ENCODE measurements at places on chromosomes 6 and 20. TPM values are rescaled to one million over a fixed set of nuclear protein-coding genes. Genes with fewer than 3 reads are reported as not detected.

MICB gene
- total RNA-seq = 21.1 TPM

TRIM15 gene
- total RNA-seq = 0.63 TPM

C20orf202 gene
- not detected for total RNA-seq

SLC17A1 gene
- not detected for total RNA-seq

TMEM200A gene
- total RNA-seq = 0.78 TPM

SYNGAP1 gene
- 35.8 TPM for total RNA-seq

HLA-DPA1 gene
- total RNA-seq = 20.9 TPM

SLC22A16 gene
- total RNA-seq = not detected

LY6G6D gene
- total RNA-seq = not detected

KIAA0408 gene
- 6.5 TPM for total RNA-seq

ZNF341 gene
- 5.9 TPM for total RNA-seq

ASIP gene
- not detected for total RNA-seq

GFOD1 gene
- 2.4 TPM for total RNA-seq

FAM83C gene
- not detected for total RNA-seq

PGC gene
- total RNA-seq = not detected

PLEKHG1 gene
- 6.7 TPM for total RNA-seq

TFAP2D gene
- not detected for total RNA-seq

FOXA2 gene
- not detected for total RNA-seq

PSORS1C1 gene
- not detected for total RNA-seq

PBX2 gene
- 65.9 TPM for total RNA-seq

FAM162B gene
- total RNA-seq = not detected

BPI gene
- not detected for total RNA-seq

RNGTT gene
- 22.0 TPM for total RNA-seq

ID4 gene
- not detected for total RNA-seq

E2F1 gene
- total RNA-seq = 66.8 TPM

CFAP61 gene
- not detected for total RNA-seq

APOM gene
- total RNA-seq = 3.1 TPM

BRPF3 gene
- 18.3 TPM for total RNA-seq

FARS2 gene
- total RNA-seq = 22.7 TPM
